Midbrain (tissue), 1 donor: ENCODE measurements at places on chromosomes 11 and 22.

- no peak for DNase-seq
These were observed 593.7 kb downstream of the METTL15 start for GRCh38 chr11:28701760-28702449.

DNA sequence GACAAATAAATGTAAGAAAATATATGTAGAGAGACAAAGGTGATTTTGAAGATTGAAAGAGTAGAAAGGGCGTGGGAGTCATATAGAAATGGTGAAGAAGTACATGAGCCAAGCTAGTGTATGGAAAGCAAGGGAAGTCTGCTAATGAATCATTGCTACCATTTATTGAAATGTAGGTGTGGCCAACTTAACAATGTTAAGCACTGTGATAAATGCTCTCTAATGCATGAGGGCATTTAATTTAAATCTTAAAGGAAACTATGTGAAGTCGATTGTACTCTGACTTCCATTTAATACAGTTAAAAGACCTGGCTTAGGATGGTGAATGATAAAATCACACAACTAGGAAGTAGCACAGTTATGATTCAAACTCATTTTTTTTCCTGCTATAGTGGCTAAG is 219.9 kb downstream of the CASP12 start:
- no peak for DNase-seq

DNA sequence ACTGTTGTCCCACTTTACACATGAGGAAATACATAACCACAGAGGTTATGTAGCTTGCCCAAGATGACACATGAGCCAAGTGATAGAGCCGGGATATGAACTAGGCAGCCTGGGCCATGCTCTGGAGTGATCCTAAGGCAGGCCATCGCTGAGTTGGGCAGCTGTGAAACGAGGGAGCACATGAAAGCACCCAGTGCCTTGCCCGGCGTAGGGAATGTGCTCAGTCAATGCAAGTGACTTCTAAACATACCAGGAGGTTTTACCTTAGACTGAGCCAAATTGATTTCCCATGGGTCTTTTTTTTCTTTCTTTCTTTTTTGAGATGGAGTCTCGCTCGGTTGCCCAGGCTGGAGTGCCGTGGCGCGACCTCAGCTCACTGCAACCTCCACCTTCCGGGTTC is 10.5 kb downstream of the GRIK4 start:
- no peak for DNase-seq

DNA sequence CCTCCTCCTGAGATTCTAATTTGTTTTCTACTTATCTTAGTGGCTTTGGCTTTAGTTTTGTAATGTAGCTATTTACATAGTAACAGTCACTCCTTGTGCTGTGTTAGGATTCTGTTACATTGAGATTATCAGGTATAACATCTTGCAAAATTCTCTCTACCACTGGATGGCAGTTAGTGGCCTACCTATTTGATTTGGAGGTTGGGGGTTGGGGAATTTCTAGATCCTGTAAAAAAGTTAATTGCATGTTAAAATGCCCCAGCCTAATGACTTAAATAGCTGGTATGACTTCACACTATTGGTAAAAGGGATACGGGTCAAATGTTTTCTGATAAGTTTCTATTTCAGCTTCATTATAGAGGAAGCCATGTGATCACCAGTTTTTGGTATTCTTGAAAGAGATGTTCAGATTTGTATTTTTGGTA is 2.8 kb downstream of the GRK3 start:
- DNase-seq, result no peak

DNA sequence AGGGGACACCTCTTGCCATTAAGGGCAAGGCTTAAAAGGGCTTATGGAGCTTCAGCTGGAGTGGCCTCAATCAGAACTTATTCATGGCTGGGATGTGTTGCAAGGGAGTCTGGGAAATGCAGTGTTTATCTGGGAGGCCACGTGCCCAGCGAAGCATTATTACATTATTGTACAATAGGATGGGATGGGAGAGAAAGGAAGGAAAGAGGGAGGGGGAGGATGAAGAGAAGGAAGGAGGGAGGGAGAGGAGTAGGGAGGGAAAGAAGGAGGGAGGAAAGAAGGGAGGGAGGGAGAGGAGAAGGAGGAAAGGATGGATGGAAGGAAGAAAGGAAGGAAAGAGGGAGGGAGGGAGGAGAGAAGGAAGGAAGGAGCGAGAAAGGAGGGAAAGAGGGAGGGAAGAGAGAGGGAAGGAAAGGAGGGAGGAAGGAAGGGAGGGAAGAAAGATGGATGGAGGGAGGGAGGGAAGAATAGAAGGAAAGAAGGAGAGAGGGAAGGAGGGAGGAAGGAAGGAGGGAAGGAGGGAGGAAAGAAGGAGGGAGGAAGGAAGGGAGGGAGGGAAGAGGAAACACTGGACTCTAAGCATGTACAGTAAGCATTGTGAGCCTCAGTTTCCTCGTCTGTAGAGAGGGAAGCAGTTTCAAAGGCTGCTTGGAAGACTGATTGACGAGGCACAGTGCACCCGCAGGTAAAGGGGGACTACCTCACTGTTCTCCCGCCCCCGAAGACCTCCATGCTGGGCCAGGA is 62.2 kb downstream of the MYEOV start:
- no peak for DNase-seq

DNA sequence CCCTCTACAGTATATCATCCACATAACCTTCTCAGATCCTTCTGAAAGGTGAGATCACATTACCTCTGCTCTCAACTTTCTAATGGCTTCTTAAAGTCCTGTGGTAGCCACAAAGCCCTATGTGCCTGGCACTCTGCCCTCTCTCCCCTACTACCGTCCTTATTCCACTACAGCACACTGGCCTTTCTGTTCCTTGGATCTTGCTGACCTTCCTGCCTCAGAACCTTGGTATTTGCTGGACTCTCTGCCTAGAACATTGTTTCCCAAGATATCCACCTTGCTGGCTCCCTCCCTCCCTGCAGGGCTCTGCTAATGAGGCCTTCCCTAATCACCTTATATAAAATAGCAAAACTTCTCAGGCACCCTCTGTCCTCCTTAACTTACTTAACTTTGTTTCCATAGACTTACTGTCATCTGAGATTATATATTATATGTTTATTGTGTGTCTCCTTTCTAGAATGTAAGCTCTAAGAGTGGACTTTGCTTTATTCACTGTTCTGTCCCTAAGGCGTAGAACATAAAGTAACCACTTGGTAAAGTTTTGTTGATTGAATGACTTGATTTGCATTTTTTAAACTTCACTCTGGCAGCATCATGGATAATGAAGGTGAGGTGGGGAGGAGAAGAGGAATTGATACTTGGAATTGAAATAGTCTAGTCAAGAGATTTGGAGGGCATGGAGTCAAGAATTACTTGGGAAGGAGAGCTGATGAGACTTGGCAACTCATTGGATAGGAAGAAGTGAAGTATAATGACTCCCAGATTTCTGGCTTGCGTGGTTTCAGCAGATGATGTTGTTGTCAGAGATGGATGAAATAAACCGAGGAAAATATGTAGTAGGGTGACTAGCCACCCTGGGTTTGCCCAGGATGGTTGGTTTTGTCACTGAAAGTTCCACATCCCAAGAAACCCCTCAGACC is 10.5 kb downstream of the POLD3 start:
- no peak for DNase-seq

- no peak for DNase-seq
These were observed 17.5 kb downstream of the SAAL1 start for GRCh38 chr11:18088366-18088765.

DNA sequence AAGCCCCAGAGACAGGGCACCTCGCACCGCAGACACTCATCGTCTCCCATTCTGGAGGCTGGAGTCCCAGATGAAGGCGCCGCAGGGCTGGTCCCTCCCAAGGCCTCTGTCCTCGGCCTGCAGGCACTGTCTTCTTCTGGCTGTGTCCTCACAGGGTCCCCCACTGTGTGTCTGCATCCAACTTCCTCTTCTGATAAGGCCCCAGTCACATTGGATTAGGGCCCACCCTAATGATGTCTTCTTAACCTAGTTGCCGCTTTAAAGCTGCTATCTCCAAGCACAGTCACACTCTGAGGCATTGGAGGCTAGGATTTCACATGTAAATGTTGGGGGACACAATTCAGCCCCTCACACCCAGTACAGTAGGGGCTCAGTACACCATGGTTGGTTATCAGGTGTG is 48.9 kb downstream of the DHCR7 start:
- DNase-seq, result no peak

GRCh38 chr11:73013021-73013420 is 129.1 kb downstream of the FCHSD2 start:
- no peak for DNase-seq

DNA sequence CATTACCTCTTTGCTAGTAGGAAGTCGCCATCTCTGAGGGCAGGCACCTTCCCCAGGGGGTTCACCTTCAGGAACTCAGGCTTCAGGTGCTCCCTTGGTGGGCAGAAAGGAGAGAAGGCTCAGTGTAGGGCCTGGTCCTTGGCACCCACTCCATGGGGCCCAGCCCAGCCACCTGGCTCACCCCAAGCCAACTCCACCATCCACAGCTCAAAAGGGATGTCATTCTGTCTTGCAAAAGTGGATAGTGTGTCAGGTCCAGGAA is 2.7 kb upstream of the GSTT4 start:
- no peak for DNase-seq

DNA sequence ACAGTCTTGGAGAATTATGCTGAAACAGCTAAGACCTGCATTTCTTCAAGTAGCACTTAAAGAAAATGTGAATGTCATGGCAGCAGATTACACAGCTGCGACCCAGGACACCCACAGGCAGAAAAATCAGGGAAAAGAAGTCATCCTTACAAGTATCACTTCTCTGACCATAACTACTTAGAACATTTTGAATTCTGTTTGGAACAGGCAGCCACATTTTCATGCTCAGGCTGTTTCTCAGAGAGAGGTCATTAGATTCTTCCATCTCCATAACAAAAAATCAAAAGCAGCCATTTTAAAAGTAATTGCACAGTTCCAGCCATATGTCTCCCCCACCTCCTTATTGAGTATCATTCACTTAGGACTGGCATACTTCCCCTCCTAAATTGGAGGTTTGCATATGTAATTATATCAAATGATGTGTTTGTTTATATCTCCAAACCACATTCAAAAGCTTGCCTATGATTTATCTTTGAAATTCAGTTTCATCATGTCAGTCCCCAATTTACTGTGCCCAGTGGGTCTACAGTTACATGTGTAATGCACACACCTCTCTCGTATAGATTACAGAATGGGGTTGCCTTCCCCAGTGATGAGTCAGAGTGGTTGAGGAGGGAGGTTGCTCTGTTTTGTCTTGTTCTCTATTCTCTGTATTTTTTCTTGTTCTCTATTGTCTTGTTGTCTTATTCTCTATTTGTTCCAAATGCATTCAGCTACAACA is 276.5 kb upstream of the MTNR1B start:
- no peak for DNase-seq

- DNase-seq, result no peak
These were observed 16.1 kb upstream of the IFITM3 start for GRCh38 chr11:336659-337198.

DNA sequence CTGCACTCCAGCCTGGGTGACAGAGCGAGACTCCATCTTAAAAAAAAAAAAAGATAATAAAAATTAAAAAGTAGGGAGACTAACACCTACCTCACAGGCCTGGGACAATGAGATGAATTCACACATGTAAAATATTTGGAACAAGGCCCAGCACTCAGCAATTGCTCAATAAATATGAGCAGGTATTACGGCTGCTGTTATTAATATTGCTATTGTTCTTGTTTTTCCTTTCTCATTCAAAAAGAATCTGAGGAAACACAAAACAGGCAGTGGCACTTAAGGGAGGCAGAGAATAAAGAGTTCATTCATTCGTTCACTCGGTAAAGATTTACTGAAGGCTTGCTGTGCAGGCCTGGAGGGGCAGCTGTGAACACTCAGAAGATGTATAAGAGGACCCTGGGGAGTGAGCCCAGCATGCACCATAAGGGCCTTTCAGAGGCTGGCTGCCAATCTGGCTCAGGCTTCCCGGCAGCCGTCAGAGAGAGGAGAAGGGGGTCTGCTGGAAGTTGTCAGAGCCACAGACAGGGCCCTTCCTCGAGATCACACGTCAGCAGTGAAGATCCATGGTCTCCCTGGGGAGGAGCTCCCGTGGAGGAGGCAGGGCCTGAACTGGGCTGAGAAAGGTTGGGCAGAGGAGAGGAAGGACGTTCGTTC is 51.6 kb upstream of the TCF20 start:
- DNase-seq, result no peak

DNA sequence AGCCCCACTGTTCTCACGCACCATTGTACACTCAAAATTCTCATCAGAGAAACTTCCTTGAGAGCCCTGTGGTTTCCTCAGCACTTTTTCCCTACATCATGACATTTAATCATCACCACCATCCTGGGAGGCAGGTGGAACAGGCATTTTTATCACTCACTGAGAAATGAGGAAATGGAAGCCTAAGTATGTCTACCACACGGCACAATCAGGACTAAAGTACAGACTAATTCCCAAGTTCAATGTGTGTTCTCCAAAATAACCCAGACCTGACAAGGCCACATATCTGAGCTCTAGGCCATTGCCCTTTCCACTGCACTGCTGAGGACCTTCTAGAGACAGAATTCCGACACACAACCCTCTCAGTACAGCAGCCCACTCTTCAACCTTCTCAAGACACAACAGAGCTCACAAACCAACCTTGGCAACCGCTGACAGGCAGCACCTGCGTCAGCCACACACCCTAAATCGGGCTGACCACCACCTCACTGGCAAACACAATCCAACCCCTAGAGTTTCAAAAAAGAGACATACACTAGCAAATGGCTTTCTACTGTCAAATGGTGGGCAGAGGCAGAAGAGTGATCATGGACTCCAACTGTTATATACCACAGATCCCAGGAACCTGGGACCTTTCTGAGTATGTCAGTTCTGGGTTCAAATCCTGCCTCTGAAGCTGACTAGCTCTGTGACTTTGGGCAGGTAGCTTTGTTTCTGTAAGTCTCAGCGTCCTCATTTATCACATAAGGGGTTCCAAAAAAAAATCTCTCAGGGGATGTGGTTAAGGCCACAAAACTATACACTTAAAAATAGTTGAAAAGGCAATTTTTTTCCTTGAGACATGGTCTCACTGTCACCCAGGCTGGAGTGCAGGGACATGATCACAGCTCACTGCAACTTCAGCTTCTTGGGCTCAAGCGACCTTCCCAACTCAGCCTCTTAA is 16.3 kb downstream of the SMCO4 start:
- no peak for DNase-seq

DNA sequence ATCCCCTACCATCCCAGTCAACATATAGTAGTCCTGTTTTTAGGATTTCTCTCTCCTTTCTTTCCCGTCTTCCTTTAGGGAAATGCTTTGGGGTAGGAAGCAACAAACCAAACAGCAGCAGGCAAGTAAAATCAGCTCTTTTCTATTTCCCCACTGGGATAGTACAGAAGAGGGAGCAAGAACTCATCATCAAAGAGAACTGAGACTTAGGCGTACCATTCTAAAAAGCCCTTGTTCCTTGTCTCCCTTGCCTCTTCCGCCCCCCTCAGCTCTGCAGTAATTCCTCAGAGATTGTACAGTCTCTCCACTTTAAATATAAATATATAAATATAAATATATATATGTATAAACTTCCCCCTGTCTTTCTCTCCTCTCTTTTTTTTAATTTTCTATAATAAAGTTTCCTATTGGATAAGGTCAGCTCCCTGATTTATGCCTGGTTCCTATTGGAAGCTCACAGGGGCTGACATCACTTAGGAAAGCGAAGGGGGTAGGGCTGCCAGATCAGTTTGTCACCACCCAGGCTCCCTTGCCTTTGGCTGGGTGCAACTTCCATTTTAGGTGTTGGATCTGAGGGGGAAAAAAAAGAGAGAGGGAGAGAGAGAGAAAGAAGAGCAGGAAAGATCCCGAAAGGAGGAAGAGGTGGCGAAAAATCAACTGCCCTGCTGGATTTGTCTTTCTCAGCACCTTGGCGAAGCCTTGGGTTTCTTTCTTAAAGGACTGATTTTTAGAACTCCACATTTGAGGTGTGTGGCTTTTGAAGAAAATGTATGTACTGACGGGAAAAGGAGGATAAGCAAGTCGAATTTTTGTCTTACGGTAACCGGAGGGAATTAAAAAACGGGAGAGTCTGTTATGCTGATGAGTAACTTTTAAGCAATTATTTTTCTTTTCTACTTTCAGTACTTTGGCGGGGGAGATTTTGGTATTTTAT is at the start of gene CTNND1:
Gene CTNND1, plus strand, starts transcription at position 502 of the 934 bp plus-strand sequence. CDS start 29,677 bp downstream, outside the sequence.
- peak; percentile 87 for DNase-seq
